ENCODE measurements at places on chromosomes 5 and 9.

- DNase-seq, result no peak
These were observed 12.3 kb upstream of the ADGRV1 start for GRCh38 chr5:90546216-90546837.

- DNase-seq, result no peak
These were observed 78.8 kb upstream of the GPBP1 start for GRCh38 chr5:57094753-57095683.

DNA sequence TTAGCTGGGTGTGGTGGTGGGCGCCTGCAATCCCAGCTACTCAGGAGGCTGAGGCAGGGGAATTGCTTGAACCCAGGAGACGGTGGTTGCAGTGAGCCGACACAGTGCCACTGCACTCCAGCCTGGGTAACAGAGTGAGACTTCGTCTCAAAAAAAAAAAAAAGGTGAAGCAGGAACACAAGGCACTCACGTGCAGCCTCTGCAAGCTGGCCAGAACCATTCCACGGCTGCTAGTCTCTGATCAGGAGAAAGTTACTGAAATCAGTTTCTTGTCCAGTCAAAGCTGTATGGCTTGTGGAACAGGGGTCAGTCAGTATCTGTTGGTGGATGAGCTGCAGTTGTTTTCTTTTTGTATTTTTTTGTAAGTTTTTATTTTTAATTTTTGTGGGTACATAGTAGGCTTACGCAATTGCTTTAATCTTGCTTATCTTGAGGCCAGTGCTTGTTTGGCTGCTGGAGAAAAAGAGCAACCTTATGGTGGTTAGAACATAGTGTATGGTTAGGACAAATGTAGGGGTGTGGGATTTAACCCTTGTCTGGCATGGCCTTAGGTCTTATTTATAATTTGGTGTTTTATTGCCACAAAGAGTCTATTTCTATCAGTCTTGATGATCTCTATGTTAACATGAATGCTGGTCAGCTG is 32.7 kb upstream of the GTF2H2C start:
- no peak for DNase-seq

DNA sequence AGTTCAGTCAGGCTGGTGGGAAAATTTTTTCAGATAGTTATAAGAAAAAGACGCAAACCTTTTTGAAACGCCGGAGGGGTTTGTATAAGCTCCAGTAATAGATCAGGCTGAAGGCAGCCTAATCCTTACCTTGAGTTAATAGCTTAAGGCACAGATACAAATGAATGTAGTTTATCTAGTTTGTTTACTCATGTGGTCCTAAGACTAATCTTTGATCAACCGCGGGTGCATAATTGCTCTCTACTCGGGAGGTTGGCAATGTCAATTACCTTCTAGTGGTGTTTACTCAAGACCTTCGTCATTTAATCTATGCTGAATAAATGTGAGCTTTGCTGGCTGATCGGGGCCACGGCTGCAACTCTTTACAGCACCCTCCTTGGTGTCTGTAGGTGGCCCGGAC is 665 bp upstream of the INSL4 start:
- no peak for DNase-seq

DNA sequence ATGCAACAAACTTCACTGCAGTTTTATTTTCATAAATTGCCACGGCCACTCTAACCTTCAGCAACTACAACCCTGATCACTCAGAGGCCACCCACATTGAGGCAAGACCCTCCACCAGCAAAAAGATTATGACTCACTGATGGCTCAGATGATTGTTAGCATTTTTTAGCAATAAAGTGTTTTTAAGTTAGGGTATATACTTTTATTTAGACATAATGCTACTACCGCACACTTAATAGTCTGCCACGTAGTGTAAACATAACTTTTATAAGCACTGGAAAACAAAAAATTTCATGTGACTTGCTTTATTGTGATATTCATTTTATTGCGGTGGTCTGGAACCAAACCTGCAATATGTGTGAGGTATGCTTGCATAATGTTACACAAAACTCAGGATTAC is 257.9 kb downstream of the ZSWIM6 start:
- peak; percentile 46 for DNase-seq

DNA sequence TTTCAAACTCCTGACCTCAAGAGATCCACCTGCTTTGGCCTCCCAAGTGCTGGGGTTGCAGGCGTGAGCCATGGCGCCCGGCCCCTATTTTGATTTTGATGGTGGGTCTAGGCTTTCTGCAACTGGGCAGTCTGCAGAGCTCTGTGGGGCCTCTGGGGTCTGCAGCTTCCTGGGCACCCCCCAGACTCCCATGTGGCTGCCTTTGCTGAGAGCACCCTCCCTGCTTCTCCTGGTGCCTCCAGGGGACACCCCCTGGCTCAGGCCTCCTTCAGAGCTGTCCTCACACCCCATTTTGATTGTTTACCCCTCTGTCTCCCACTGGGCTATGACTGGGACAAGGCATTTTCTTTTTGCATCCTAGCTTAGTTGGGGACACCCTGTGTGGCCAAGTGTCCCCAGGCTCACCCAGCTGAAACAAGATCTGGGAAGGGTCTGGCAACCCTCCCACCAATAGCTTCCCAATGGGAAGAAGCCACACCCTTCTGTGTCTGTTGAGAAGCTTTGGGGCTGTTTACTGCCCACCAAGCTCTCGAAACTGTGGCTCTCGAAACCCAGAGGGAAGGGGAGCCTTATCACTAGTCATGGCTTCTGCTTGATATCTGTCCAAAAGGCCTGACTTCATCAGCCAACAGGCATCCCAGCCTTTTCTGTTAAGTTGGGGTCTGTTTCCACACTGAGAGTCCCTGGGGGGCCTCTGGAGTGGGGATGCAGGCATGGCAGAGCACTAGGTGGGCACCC is 204.4 kb upstream of the IER5L start:
- DNase-seq, result peak; percentile 71

- no peak for DNase-seq
These were observed 650 bp downstream of the MRRF start for GRCh38 chr9:122265149-122265915.

GRCh38 chr9:95280745-95281144 is 36.8 kb downstream of the FANCC start:
- no peak for DNase-seq

DNA sequence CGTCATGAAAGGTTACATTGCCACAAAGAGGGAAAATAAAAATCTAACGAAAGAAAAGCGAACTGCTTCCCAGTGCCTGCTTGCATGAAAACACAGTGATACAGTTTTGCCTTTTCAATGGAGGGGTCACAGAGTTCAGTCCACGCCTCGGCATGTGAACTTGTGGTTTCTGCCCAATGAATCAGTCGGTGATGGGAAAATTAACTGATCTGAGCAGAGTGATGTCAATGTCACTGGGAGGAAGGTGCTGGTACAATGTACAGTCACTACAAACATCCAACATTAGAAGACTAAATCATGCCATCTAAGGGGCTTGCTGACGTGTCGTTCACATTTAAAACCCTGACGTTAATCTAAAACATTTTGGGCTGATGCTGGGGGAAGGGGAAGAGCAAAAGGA is 151.8 kb upstream of the MSX2 start:
- DNase-seq, result no peak

All from lung (tissue), 17 donors.